NCI-H1092 (cell line): ENCODE measurements at places on chromosomes 3 and 15.
A peak's percentile ranks its signal among the peaks of the same experiment; 100 is the strongest.

GRCh38 chr3:188154014-188154808 is at the start of gene LPP:
TSS of gene LPP (plus strand) at chr3:188154157. CDS start at chr3:188406121, 251,964 bp downstream.
- DNase-seq = no peak

DNA sequence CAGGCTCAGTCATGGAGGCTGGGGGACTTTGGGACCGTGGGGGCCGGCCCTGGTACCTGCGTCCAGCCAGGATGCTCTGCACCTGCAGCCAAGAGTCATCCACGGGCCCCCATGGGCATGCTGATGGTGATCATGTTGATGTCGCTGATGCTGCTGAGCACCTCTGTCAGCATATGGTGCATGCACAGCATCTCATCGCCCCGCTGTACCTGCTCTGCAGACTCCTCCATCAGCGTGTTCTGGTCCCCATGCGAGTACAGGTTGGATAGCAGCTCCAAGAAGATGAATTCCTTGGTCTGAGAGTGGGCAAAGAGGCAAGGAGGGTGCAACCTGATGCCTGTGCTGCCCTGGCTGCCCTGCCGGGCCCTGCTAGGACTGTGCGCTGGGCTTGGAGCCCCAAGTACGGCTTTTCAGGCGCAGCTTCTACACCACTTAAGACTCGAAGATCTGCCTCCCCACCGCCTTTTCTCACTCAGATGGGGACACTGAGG is 7.2 kb downstream of the RPS17 start:
- DNase-seq = no peak

GRCh38 chr3:37330466-37330865 is 156.1 kb upstream of the LRRFIP2 start:
- DNase-seq = no peak

DNA sequence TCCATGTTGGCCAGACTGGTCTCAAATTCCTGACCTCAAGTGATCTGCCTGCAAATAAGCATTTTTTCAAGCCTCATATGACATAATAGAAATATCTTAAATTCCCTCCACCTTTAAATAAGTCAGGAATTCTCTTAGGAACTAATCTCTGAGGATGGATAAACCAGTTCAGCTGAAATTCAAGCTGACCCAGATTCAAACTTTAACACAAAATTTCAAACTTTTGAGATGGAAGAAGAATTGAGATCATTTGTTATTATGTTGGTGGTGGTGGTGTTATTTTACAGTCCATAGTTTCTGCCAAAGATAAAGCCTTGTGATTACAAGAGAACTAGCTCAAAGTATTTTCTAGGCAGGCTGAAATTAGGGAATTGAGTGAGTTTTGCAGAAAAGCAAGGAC is 85.5 kb downstream of the SSR3 start:
- no peak for DNase-seq

DNA sequence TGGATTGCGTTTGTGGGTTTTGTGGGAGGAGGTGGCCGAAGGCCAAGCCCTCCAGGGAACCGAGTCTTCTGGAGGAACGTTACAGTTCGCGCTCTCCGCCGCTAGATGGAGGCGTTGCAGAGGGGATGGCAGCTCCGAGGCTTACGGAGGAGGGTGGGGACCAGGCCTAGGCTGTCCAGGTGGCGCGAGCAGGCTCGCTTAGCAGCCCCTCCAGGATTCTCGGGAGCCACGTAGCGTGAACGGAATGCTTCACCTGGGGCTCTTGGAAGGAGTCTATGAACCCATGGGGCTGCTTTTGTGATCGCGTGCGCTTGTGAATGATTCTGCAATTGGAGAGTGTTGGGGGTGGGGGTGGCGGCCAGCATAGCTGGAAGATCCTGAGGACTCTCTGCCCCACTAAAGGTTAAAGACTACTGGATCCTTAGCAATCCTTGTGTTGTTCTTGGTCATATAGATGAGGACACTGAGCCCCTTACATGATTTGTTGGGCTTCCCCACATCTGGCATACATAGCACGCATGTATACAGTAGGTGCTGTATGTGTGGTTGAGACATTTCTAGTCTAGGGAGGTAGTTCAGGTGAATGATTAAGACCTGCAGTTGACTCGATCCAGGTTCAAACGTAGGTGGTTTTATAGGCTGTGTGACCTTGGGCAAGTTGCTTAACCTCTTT is 25.7 kb downstream of the FAM3D start:
- peak; percentile 55 for DNase-seq

DNA sequence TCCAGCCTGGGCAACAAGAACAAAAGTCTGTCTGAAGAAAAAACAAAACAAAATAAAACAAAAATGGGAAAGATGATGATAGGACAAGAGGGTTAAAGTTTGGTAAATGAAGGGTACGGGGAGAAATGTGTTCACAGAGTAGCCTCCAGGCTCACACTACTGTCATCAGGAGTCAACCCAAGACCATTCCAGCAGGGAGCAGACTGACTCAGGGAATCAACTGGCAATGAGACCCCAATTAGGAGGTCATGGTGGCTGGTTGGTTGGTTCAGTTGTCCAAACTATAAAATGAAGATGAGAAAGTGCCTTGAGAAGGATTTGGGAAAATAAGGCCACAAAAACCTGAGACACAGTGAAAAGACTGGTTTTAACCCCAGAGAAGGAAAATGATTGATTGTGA is 51.8 kb downstream of the KLHL6 start:
- DNase-seq = no peak

DNA sequence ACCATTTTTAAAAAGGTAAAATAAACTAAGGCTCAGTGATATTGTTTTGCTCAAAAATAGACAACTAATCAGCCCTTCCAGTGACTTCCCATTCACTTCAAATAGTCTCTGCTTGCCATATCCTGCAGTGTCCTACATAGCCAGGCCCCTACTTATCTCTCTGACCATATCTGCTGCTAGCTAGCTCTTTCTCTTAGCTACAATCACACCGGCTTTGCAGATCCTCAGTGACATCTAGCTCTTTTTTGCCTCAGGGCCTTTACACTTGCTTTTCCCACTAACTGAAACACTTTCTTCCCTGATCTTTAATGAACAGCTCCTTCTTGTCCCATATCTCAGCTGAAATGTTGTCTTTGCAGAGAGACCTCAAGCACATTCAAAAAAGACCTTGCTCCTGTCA is 161.3 kb downstream of the IL5RA start:
- no peak for DNase-seq

DNA sequence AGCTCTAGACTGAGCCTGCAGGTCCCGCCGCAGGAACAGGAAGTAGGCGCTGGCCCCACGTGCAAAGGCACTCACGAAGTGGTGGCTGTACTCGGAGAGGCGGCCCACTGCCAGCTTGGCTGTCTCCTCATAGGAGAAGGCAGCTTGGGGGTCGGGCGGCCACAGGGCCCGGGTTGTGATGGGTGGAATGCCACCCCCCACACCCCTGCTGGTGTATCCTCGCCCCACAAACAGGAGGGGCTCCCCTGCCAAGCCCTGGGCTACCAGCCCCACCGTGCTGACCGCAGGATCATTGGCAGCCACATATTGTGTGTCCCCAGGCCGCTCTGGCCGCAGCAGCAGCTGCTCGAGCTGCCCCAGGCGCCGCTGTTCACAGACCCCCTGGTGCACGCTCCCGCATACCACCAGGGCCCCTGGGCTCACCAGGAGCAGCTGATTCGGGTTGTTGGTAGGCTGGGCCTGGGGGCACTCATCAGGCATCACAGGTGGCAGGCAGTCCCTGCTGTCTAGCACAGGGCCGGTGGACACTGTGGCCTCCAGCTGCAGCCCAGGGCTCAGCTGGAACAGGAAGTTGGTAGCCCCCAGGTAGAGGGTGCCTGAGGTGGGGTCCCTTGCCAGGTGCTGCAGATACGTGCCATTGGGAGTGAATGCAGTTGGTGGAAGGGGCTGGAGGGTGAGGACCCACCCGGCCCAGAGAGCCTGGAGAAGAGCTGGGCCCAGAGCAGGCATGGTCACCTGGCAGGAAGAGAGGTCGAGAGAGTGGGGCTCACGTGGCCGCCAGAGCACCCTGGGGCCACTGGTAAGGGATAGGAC is 5.8 kb downstream of the PLXNB1 start:
- DNase-seq = no peak

GRCh38 chr3:133697960-133698359 is 36.2 kb upstream of the TOPBP1 start:
- DNase-seq = no peak

DNA sequence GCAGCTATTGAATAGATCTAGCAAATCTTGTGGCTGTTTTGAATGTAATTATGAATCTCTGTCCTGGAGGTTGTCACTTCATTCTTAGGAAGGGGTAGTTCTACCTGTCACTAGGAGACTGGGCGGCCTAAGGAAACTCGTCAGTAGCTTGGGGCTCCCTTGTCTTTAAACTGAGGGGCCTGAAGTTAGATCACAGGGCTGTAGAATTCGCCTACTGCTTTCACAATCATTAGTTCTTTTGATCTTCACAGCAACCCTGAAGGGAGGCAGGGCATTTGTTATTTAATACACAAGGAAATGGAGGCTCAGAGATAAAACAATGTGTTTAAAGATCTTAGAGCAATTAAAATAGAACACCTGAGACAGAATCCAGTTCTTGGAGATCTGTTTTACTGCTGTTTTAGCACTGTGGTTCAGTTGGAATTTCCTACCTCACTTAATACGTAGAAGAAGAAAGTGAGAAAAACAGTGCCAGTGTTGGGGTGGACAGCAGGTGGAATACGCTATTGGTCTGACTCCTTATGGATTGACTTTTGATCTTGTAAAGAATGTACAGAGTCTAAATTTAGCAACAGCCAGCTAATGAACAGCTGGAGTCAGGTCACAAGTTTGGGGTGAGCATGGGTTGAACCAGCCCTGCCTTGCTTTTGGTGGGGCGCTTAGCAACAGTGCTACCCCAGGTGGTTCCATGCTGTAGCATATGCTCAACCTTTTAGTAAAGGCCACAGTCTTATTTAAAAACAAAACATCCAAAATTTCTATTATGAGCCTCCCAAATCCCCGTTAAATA is 71.4 kb upstream of the BHLHE40 start:
- no peak for DNase-seq

GRCh38 chr15:74208901-74209559 is 6.4 kb upstream of the STRA6 start:
- no peak for DNase-seq

- DNase-seq = no peak
These were observed 38.6 kb downstream of the SGO1 start for GRCh38 chr3:20147361-20147760.

GRCh38 chr3:53834429-53835095 is 11.7 kb downstream of the CHDH start:
- DNase-seq = no peak

GRCh38 chr3:67362686-67363085 is 291.7 kb downstream of the SUCLG2 start:
- DNase-seq = no peak
